ENCODE measurements at places on chromosomes 11 and 22.
A peak's percentile ranks its signal among the peaks of the same experiment; 100 is the strongest.

GRCh38 chr11:2998073-2998850, 6.1 kb upstream of the NAP1L4 start:
- no peak for DNase-seq

- no peak for DNase-seq
These were observed 15.0 kb downstream of the SIAE start for GRCh38 chr11:124658501-124658900.

DNA sequence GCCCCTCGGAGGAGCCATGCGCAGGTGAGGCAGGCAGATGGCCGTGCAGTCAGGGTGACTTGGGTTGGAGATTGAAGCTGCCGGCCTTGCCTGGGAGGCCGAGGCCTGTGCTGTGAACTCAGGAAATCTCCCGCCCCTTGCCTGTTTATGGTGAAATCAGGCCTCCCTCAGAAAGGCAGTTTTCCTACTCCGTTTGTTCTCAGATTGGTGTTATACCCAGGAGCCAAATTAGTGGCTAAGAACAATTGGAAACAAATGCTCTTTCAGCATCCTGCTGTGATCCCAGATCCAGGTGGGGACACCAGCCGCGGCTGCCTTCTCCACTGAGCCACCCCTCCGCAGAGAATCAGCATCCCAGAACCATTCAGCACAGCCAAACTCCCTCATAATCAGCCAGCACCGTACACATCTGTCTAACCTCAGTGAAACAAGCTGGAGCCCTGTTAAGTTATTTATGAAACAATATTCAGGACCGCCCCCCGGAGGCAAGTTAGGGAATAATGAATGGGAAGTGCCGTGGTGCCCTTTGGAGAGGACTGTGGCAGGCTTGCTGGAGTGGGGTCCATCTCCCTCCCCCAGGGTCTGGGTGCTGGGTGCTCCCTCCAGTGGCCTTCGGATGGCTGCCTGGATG, 60.0 kb downstream of the PKNOX2 start:
- DNase-seq = no peak

- no peak for DNase-seq
These were observed 37.6 kb downstream of the SYT13 start for GRCh38 chr11:45248501-45249011.

GRCh38 chr22:19663286-19663815, 51.0 kb upstream of the SEPTIN5 start:
- DNase-seq = no peak

DNA sequence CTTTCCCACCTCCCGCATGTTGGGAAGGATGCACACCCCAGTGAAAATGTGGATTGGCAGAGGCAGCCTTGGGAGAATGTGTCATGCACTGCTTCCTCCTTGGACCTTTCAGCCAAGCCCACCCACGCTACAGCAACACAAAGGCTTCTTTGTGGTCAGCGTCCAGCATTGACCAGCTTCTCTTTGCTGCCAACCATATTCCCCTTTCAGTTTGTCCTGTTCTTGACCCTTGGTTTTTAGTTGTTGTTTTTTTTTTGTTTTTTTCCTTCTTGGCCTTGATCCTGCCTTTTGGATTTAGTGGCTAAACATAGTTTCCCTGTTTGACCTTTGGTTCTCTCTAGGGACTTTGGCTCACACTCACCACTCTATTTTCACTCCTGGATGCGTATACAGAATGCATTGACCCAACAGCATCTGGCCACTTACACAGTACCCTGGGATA, 573.6 kb downstream of the INSC start:
- no peak for DNase-seq

GRCh38 chr11:106471276-106471675, 393.8 kb downstream of the AASDHPPT start:
- DNase-seq = no peak

DNA sequence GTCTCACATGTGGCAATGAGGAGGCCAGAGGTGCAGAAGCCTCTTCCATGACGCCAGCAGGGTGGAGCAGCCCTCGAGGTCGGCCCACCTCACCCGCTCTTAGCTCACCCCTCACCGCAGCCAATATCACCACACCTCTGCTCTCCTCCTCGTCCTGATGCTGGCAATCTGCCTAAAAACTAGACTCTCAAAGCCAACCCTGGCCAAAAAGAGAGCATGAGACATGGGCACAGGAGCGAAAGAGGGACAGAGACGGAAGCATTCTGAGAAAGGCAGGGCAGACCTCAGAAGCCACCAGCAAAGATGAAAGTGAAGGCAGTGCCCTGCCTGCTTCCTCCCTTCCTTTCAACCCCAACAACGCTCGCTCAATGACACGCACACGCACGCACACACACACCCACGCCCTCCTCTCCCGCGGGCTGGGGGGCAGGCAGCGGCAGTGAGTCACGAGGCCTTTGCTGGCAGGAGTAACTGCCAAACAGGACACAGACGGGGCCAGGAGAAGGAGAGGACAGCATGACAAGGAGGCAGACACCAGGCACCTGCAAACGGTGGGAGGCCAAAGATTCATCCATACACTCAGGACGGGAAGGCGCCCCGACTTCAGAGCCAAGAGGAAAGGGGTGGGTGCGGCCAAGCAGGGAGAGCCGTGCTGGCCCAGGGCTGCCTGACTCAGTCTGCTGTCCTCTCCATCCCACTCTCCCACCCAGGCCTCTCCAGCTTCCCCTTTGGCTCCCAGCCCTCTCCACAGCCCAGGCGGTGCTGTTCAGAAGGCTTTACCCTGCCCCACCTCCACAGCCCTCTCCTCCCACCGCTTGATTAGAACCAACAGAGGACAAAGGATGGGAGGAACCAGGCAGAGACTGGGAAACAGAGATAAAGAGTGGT, 11.4 kb downstream of the IGSF9B start:
- peak; percentile 68 for DNase-seq

DNA sequence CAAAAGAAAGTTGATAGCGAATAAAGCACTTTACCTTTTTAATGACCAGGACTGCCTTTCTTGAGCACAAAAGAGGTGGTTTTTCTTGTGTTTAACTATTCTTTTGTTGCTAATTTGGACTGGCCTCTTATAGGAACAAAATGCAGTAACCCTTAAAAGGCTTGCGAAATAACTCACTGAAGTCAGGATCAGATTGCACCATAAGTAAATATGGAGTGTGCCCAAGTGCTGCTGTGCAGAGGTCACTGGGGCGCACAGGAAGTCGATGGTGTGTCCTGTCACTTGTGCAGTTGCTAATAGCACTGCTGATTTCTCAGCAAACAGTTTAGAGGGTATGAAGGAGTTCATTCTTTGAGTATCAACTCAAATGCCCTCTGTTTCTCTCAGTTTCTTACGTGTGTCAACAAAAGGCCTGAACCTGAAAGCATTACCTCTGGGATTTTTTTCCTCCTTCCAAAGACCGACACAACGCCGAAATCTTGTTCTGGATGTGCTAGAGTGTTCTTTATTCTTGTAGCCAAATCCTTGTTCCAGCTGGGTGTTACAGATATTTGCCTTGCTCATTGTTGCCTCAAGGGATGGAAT, 71.3 kb downstream of the ATXN10 start:
- DNase-seq = no peak

GRCh38 chr11:33500861-33501479, 199.7 kb downstream of the C11orf91 start:
- DNase-seq = no peak

GRCh38 chr11:12841946-12842630, 167.0 kb upstream of the RASSF10 start:
- no peak for DNase-seq

Measured in stimulated activated CD4-positive, alpha-beta T cell treated with anti-CD3 and anti-CD28 coated beads, TNF-alpha, amount 100 ng/mL, for 24 hours (primary cell).